Naive B cell (primary cell): ENCODE measurements at places on chromosomes 3 and 15.

- no peak overlapping the region for H3K4me3 ChIP-seq
- no peaks in the 10 kb centered on the region for H3K27me3 ChIP-seq
- DNase-seq = no peak
Observed at GRCh38 chr3:37183375-37183831, 9.0 kb upstream of the LRRFIP2 start.

DNA sequence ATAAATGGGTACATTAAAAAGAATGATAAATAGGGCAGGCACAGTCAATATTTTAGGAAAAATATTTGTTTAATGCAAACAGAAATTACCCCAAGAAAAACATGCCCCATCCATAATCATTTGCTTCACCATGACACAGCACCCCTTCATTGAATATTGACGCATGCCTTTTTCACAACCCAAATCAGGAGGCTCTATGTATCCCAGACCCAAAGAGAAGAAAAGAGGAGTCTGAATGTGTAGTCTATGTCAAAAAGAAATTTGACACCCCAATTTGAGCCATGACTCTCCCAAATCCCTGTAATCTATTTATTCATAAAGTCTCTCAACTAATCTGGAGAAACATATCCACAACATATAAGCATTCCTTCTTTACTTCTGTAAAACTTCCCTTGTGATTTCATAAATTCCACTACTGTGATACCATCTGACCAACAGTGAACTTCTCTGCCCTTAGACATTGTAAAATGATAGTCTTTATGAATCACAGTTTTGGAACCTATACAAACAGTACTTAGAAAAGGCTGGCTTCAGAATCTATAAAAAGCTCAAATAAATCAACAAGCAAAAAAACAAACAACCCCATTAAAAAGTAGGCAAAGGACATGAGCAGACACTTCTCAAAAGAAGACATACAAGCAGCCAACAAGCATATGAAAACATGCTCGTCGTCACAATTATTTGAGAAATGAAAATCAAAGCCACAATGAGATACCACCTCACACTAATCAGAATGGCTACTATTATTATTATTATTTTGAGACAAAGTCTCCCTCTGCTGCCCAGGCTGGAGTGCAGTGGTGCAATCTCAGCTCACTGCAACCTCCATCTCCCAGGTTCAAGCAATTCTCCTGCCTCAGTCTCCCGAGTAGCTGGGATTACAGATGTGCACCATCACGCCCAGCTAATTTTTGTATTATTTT, 53.4 kb upstream of the XRN1 start:
- H3K4me1 ChIP-seq = no peaks in the 10 kb centered on the region
- no peak overlapping the region for H3K4me3 ChIP-seq
- peaks cover 33% of the 10 kb centered on the region for H3K36me3 ChIP-seq
- DNase-seq = no peak

DNA sequence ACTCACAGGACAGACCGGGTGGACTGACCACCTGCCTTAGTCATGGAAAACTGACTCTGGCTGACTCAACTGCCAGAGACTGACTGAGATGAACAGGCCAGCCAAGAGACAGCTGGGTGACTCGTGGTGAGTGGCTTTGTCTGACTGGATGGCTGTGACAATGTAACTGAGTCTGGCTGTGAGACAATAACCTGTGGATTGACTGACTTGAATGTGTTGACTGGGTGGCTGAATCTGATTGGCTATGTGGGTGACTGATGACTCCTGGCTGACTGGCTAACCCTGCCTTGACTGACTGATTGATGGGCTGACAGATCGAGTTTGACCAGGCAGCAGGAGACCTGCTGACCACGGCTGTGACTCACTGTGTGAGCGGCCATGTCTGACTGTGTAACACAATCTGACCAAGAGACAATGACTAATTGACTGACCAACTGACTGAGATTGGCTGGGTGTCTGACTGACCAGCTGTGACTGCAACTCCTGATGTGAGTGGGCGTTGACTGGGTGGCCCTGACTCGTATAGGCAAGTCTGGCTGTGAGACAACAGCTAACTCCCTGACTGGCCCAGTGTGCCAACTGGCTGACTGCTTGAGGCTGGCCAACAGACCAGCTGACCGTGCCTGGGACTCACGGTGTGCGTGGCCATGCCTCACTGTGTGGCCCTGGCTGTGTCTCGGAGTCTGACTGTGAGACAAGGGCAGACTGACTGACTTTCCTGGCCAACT, 509.1 kb downstream of the SHQ1 start:
- no peak overlapping the region for H3K4me3 ChIP-seq
- H3K36me3 ChIP-seq = no peaks in the 10 kb centered on the region
- H3K27me3 ChIP-seq = peaks cover 12% of the 10 kb centered on the region
- no peak for DNase-seq

GRCh38 chr3:86951322-86951721, 39.6 kb downstream of the VGLL3 start:
- H3K27me3 ChIP-seq = no peaks in the 10 kb centered on the region
- no peak overlapping the region for H3K27ac ChIP-seq
- H3K4me1 ChIP-seq = no peaks in the 10 kb centered on the region
- no peak overlapping the region for H3K4me3 ChIP-seq
- DNase-seq = no peak
- H3K36me3 ChIP-seq = no peaks in the 10 kb centered on the region

DNA sequence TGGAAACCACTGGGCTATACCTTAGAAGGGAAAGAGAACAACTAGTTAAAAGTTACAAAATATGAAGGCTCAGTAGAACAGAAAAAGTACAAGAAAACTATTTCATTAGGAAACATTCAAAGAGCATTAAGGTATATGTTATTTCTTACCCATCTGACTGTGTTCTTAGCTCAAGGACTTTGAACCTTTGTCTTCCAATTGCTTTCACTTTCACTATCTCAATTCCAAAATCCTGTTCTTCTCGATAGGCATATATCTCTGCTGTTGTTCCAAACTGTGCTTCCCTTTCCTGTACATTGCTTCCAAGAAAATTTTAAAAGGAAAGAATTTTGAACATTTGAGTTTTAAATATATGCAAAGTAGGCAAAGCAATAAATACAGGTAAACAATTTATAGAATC, 6.9 kb downstream of the CRBN start:
- no peak overlapping the region for H3K4me3 ChIP-seq
- peaks cover 8% of the 10 kb centered on the region for H3K36me3 ChIP-seq
- peaks cover 47% of the 10 kb centered on the region for H3K4me1 ChIP-seq
- DNase-seq = no peak

DNA sequence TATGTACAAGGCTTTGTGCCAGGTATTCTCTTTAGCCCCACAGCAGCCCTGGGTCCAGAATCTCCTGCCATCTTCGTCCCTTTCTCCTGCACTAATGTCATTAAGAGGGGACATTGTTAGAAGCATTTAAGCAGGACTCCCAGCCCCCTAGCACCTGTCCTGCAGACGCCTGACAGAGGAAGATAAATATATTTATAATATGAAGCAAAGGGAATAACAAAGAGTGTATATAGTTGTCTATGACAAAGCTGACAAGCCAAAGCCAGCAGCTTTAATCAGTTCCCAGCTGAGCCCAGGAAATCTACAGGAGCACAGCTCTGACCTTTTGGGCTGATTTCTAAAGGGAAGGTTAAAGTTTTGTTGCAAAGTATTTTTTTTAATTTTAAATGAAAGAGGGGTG, 96.0 kb downstream of the MEGF11 start:
- H3K4me3 ChIP-seq = no peak overlapping the region
- peaks cover 15% of the 10 kb centered on the region for H3K4me1 ChIP-seq
- H3K27me3 ChIP-seq = no peaks in the 10 kb centered on the region
